Breast epithelium (tissue), 4 donors: ENCODE measurements at places on chromosomes 6 and 20. TPM values are rescaled to one million over a fixed set of nuclear protein-coding genes. Genes with fewer than 3 reads are reported as not detected.

DNA sequence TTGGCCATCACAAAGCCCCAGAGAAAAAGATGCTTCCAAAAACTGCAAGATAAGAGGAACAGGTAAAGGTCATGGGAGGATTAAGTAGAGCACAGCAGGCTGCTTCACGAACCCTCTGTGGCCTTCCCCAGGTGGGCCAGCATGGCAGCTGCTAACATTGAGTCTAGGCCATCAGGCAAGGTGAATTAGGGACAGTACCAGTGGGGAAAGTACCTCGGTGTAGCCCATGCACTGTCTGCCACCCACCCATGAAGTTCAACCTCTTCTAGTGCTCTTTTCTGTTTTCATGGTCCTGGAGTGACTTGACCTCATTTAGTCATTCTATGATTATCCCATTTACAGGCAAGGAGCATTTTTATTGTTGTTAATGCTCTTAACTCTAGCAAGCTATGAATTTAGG lies 108.6 kb upstream of the DUSP22 start:
- H3K36me3 ChIP-seq: no peaks in the 10 kb centered on the region
- H3K4me3 ChIP-seq: no peak overlapping the region
- H3K4me1 ChIP-seq: no peaks in the 10 kb centered on the region
- no peak overlapping the region for H3K27ac ChIP-seq
- no peak for DNase-seq

DNA sequence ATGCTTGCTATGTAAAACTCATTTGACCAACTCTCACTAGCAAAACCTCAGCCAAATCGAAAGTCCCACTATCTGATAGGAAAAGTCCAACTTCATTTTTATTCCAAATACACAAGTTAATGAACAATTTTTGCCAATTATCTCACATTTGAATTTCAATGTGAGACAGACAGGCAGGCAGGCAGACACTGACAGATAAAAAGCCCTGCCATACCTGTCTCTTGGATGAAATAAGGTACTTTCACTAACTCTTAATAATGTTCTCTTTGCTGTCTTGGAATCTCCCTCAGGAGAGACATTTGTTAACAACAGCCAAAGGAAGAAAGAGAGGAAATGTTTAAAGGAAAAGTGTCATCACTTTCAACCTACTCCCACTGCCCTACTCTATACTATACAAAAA lies 82.0 kb downstream of the RNGTT start:
- no peaks in the 10 kb centered on the region for H3K4me1 ChIP-seq
- H3K27me3 ChIP-seq: no peaks in the 10 kb centered on the region
- no peak for DNase-seq
- no peak overlapping the region for H3K27ac ChIP-seq
- no peak overlapping the region for H3K4me3 ChIP-seq

- H3K36me3 ChIP-seq: no peaks in the 10 kb centered on the region
- H3K27ac ChIP-seq: no peak overlapping the region
Measured at GRCh38 chr20:34420146-34420545, 57.1 kb downstream of the ITCH start.

Gene SGK2
- total RNA-seq: 6.4 TPM
